Hematopoietic multipotent progenitor cell treated with erythropoietin and hydrocortisone succinate and interleukin-3 and kit ligand, for 15 days (in vitro differentiated cells): ENCODE measurements at places on chromosomes 3 and 15.

DNA sequence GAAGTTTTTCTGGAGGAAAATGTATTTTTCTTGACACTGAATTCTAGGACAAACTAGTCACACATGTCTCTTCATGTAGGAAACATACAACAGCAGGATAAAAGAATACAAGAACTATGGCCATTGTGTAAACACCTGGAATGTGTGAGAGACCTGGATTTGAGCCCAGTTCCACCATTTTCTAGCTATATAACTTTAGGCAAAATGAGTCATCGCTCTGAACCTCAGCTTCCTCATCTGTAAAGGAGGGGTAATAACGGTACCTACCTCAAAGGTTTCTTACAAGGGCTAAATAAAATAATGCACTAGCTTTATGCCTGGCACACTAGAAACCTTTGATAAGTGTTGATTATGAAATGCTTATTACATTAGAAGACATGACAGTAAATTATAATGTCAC is 57.8 kb downstream of the RIOX2 start:
- DNase-seq: no peak

DNA sequence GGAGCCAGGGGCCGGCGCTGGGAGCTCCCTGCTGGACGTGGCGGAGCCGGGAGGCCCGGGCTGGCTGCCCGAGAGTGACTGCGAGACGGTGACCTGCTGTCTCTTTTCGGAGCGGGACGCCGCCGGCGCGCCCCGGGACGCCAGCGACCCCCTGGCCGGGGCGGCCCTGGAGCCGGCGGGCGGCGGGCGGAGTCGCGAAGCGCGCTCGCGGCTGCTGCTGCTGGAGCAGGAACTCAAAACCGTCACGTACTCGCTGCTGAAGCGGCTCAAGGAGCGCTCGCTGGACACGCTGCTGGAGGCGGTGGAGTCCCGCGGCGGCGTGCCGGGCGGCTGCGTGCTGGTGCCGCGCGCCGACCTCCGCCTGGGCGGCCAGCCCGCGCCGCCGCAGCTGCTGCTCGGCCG is 1.5 kb downstream of the SMAD6 start:
- no peak for DNase-seq

GRCh38 chr3:8385848-8386620 is 115.6 kb upstream of the LMCD1 start:
- no peak for DNase-seq

- no peak for DNase-seq
These were observed 5.0 kb upstream of the CCR9 start for GRCh38 chr3:45881078-45882022.

DNA sequence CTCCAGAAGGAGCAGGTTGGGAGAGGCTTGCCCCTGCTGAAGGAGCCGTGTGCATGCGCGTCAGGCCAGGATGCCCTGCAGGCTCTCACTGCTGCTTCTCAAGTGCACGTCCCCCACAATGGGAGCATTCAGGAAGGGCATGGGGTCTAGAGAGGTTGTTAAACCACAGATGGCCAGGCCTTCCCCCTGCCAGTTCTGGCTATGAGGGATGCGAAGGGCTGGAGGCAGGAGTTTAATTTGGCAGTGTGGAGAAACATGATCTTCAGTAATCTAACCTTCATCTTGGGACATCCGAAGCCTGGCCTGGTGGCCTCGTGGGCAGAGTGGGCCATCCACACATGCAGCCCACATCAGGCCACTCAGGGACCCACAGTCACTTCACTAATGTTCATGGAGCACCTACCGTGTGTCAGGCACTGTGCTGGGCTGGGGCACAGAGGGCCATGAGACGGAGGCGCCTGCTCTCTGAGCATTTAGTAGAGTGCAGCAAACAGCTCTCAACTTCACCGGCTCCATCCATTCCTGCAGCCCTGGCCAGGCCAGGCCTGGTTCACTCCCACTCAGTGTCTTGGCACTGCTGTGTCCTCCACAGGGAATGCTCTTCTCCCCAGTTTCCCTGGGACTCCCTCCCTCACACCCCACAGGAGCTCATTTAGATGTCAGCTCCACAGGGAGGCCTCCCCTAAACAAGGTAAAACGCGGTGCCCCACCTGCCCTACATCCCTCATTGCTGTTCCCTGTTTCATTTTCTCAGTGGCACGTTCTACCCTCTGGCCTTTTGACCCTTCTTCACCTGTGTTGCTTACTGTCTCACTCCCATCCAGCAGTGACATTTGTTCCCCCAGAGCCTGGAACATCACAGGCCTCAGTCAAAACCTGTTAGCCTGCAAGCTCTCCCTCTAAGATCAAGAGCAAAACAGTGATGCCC is 4.0 kb downstream of the CFAP100 start:
- no peak for DNase-seq

- no peak for DNase-seq
These were observed 152.0 kb downstream of the ZBBX start for GRCh38 chr3:167228135-167228534.

DNA sequence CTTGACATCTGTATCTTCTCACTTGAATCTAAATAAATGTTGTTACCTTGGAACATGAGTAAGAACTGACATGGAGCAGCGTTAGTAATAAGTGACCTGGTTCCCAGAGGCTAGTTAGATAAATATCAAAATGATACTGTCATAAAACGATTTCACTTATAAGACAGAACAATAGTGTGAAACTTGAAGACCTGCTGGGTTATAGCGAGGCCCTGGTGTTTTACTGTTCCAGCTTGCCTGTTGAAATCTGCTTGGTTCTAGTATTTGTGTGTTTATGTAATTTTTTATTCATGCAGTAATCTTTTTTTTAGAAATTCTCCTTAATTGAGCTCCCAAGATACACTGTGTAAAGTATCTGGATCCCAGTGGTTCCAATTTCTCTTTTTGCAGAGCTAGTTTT is 129.4 kb downstream of the CACNA2D3 start:
- no peak for DNase-seq

GRCh38 chr3:123653221-123653682 is 68.4 kb upstream of the HACD2 start:
- no peak for DNase-seq

DNA sequence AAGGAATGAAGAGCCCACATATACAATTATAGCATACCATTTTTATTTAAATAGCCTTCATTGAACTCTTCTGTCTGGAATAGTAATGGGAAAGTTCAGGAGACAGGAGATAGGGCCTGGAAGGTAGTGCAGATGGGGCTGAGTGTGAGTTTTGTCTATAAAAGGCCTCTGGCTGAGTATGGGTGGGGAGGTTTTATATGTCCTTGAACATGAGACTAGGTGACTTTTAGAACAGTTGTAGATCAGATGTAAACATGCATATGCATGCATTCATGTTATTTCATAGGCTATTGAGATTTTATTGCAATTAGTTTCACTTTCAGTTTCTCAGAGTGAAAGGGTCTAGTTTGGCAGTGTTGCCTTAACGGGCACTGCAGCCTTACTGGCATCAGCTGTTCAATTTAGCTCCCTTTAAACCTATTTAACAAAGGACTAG is 27.1 kb downstream of the CGGBP1 start:
- peak; percentile 75 for DNase-seq

- DNase-seq: no peak
These were observed 87.4 kb downstream of the RAD18 start for GRCh38 chr3:8875836-8876235.

DNA sequence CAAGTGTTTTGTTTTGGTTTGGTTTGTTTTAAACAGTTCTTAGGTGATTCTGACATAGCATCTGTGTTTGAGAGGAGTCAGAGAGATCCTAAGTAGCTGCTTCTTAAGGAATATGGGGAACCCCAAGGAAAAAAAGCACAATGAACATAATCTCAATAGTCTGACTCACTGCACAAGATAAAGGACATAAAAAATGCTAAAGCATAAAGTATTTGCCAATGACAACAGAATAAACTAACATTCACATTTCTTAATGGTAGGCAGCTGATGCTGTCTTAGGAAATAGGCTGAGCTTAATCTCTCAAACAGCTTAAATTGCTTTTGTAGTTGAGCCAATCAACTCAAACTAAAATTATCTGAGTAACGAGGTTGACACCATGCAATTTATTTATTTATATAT is 2.9 kb downstream of the NCEH1 start:
- DNase-seq: peak; percentile 32

DNA sequence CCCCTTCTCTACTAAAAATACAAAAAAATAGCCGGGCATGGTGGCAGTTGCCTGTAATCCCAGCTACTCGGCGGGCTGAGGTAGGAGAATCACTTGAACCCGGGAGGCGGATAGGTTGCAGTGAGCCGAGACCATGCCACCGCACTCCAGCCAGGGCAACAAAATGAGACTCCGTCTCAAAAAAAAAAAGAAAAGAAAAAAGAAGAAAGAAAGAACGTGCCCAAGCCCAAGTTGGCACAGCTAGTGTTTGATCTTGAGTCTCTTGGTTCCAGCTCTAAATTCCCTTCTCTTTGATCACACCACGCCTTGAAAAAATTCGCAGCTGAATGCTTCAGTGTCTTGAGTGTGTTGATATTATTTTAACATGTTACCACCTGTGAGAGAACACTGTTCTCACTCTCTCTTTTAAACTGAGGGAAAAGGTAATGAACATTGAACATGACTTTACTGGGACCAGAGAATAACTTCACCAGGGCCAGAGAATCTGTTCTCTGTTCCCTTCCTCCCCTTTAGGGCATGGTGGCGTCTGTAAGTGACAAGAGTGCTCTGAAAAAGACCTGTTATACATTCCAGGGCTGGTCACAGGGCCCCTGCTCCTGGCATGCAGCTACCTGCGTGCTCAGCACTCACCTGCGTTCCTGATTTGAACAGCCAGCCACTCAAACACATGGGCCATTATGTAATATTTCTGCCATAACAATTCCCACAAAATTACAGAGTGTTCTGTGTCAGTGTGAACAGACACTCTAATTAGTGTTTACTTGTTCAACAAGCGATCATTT is 19.0 kb downstream of the SLCO3A1 start:
- no peak for DNase-seq

GRCh38 chr3:165195640-165196576 is at the start of gene SLITRK3:
Gene SLITRK3 (minus strand): TSS chr3:165196384. CDS start chr3:165190830, 5,554 bp downstream.
- DNase-seq: no peak

GRCh38 chr3:21330293-21330692 is 420.7 kb downstream of the ZNF385D start:
- no peak for DNase-seq
